ENCODE measurements at places on chromosomes 11 and 22. TPM values are rescaled to one million over a fixed set of nuclear protein-coding genes. Genes with fewer than 3 reads are reported as not detected.

Gene TRIM29
- 1.4 TPM for total RNA-seq

DNA sequence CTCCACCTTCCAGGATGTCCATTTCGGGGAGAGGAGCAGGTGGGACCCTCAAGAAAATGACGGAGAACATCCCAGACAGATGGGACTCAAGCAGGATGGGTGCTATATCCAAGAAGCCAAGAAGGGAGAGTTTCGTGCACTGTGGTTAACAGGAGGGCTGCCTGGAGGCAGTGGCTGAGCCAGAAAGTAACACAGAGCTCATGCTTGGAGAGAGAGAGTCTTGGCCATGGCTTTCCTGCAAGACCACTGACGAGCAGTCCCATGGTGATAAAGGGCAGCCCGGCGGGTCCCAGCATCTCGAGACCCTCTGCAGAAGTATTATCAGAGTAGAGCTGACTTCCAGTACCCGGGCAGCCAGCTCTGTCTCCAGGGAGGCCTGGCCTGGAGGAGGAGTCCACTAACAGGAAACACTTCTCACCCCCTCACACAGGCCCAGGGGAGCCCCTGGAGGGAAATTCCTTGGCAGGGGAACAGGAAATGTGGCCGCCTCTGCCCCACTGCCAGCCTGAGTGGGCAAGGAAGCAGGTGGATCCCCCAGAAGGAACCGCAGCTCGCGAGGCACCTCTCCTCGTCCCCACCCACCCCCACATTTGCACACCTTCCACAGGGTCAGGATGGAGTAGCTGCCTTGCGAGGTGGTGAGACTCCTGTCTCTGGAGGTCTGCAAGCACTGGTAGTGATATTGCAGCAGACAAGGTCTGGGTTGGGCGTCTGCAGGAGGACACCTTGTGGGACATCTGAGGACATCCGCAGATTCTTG, 32.2 kb downstream of the CYTH4 start:
- H3K27ac ChIP-seq, result no peak overlapping the region
- H3K27me3 ChIP-seq, result no peaks in the 10 kb centered on the region
- no peaks in the 10 kb centered on the region for H3K36me3 ChIP-seq

DNA sequence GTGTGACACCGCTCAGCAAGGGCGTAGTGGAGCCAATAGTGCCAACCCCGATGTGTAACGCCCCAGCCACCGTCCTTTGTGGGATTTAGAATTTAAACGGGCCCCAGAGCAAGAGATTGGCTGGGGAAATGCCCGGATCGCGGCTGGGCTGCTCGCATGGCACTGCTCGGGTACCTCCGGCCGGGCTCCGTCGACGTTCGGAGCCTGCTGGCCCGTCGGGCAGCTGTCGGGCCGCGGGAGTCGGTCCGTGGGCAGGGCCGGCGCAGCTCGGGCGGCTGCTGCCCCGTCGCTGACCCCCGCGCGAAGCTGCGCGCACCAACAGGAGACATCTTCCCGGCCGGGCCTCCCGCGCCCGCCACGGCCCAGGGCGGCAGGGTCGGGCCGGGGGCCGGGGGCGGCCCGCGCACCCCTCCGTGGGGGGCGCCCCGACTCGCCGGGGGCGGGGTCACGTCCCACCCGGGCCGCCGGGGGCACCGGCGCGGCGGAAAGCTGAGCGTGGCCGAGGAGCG, 1.3 kb upstream of the KDM2A start:
- peak overlapping the region; percentile 48 for H3K4me3 ChIP-seq
- peaks cover 4% of the 10 kb centered on the region for H3K4me1 ChIP-seq
- H3K27ac ChIP-seq, result peak overlapping the region; percentile 94
- no peaks in the 10 kb centered on the region for H3K27me3 ChIP-seq
- peak; percentile 60 for DNase-seq

Gene MS4A7
- total RNA-seq, result 11.3 TPM

Gene PKNOX2
- total RNA-seq, result 8.1 TPM

Gene VPREB1
- total RNA-seq, result not detected

GRCh38 chr22:49241174-49241851, 586.4 kb downstream of the BRD1 start:
- H3K4me3 ChIP-seq, result no peak overlapping the region
- no peak for DNase-seq
- H3K27me3 ChIP-seq, result no peaks in the 10 kb centered on the region
- H3K27ac ChIP-seq, result no peak overlapping the region
- H3K4me1 ChIP-seq, result no peaks in the 10 kb centered on the region
- no peaks in the 10 kb centered on the region for H3K36me3 ChIP-seq

GRCh38 chr22:40029189-40029890, 34.6 kb downstream of the FAM83F start:
- no peaks in the 10 kb centered on the region for H3K4me1 ChIP-seq
- H3K27ac ChIP-seq, result no peak overlapping the region
- H3K4me3 ChIP-seq, result no peak overlapping the region
- no peaks in the 10 kb centered on the region for H3K27me3 ChIP-seq

GRCh38 chr22:33451866-33452469, 393.8 kb upstream of the SYN3 start:
- no peaks in the 10 kb centered on the region for H3K4me1 ChIP-seq
- no peak overlapping the region for H3K4me3 ChIP-seq
- DNase-seq, result no peak
- no peaks in the 10 kb centered on the region for H3K36me3 ChIP-seq
- H3K27me3 ChIP-seq, result no peaks in the 10 kb centered on the region

Gene HBD
- total RNA-seq, result not detected

Gene SHANK3
- 3.6 TPM for total RNA-seq

GRCh38 chr11:100593291-100593690, 93.8 kb upstream of the ARHGAP42 start:
- H3K36me3 ChIP-seq, result no peaks in the 10 kb centered on the region
- no peak for DNase-seq
- H3K27ac ChIP-seq, result no peak overlapping the region
- no peaks in the 10 kb centered on the region for H3K27me3 ChIP-seq
- no peaks in the 10 kb centered on the region for H3K4me1 ChIP-seq

- peaks cover 8% of the 10 kb centered on the region for H3K4me1 ChIP-seq
- no peaks in the 10 kb centered on the region for H3K27me3 ChIP-seq
- H3K36me3 ChIP-seq, result no peaks in the 10 kb centered on the region
- no peak for DNase-seq
- H3K4me3 ChIP-seq, result no peak overlapping the region
- no peak overlapping the region for H3K27ac ChIP-seq
These were observed 66.9 kb upstream of the RRM1 start for GRCh38 chr11:4027746-4028145.

Gene LARGE2
- total RNA-seq, result 14.0 TPM

Gene TPBGL
- total RNA-seq, result 0.28 TPM

- no peak overlapping the region for H3K4me3 ChIP-seq
- no peaks in the 10 kb centered on the region for H3K4me1 ChIP-seq
- no peak for DNase-seq
- no peaks in the 10 kb centered on the region for H3K36me3 ChIP-seq
- H3K27me3 ChIP-seq, result no peaks in the 10 kb centered on the region
- no peak overlapping the region for H3K27ac ChIP-seq
These were observed 13.7 kb downstream of the MEI1 start for GRCh38 chr22:41713004-41713403.

DNA sequence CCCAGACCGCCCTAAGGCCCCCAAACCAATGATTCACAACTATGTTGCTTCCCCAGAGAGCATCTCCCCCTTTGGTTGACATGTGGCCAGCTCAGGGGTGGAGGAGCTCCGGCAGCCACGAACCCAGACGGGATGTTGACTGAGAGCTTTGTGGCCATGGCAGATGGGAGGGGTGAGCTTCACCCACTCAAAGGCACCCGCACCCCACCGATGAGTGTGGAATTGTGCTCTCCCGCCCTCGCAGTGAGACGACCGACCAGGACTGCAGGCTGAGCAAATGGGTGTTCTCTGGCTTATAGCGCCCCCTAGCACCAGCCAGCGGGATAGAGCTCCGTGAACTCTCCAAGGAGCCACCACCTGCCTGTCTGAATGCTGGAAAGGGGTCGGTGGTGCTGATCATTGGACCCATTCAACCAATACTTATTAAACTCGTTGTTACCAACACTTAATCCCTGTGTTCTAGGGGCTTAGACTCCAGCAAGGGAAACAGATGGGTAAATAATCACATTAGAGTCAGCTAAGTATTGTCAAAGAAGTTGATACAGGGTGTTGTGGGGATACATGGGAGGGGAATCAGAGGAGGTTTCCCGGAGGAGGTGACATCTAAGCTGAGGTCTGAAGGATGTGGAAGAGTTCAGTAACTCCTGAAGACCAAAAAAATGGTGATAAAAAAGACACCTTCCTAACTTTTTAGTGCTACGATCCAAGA, 4.5 kb upstream of the TIMP3 start:
- no peaks in the 10 kb centered on the region for H3K27me3 ChIP-seq
- no peaks in the 10 kb centered on the region for H3K36me3 ChIP-seq
- no peak overlapping the region for H3K27ac ChIP-seq
- no peak overlapping the region for H3K4me3 ChIP-seq

- no peak overlapping the region for H3K27ac ChIP-seq
- H3K4me1 ChIP-seq, result no peaks in the 10 kb centered on the region
- no peaks in the 10 kb centered on the region for H3K27me3 ChIP-seq
- no peak for DNase-seq
These were observed 37.8 kb upstream of the NAV2 start for GRCh38 chr11:19674836-19675235.

DNA sequence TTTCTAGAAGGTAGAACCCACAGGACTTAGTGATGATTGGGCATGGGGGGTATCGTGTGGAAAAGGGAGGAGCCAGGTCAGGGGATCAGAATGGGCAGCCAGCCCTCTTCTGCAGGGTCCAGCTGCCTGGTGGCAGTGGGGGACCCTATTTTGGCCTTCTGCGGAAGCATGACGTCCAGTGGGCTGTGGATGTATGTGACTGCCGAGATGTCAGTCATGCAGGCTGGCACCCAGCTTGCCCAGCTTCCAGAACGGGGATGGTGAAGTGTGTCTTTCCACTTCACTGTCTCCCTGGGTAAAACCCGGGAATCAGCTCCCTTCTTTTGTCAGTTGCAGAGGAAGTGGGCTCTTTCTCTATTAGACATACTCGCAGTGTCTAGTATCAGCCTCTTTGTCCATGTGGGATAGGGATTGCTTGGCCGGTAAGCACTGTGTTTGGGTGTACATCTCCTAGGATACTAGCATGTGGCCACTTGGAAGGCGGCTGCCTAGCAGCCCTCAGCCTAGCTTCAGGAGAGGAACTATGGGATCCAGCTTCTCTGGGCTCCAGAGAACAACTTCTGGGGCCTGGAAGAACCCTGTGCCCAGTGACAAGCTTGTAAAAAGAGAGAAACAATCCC, 51.4 kb downstream of the GRIK4 start:
- H3K36me3 ChIP-seq, result no peaks in the 10 kb centered on the region
- peaks cover 11% of the 10 kb centered on the region for H3K4me1 ChIP-seq
- H3K27me3 ChIP-seq, result peaks cover 11% of the 10 kb centered on the region
- H3K4me3 ChIP-seq, result no peak overlapping the region

DNA sequence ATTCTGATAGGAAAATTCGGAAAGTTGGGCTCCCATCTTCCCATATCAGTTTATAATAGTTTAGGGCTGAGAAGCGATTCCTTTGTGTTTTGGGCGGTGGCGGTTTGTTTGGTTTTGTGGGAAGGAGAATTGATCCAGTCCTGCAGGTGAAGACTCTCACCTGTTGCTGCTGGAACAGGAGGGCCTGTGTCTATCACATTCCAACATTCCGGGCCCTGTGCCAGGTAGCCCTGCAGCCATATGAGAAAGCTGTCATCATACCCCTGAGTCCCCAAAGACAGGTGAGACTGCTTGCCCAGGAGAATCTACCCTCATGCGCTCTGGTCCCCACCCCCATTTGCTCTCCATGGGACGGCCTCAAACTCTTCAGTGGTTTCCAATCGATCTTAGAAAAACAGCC, 62.1 kb downstream of the TRAF6 start:
- H3K4me1 ChIP-seq, result no peaks in the 10 kb centered on the region
- no peak for DNase-seq
- H3K27me3 ChIP-seq, result no peaks in the 10 kb centered on the region
- H3K27ac ChIP-seq, result no peak overlapping the region
- H3K36me3 ChIP-seq, result no peaks in the 10 kb centered on the region

GRCh38 chr11:1162491-1163311, 4.9 kb downstream of the MUC5AC start:
- peak; percentile 13 for DNase-seq
- H3K27ac ChIP-seq, result no peak overlapping the region
- H3K36me3 ChIP-seq, result no peaks in the 10 kb centered on the region
- no peak overlapping the region for H3K4me3 ChIP-seq

Gene TRIOBP
- total RNA-seq, result 28.1 TPM

- no peak for DNase-seq
- no peaks in the 10 kb centered on the region for H3K27me3 ChIP-seq
- no peaks in the 10 kb centered on the region for H3K36me3 ChIP-seq
- H3K4me3 ChIP-seq, result no peak overlapping the region
These were observed 14.5 kb upstream of the CLMP start for GRCh38 chr11:123209591-123209990.

Gene SLC22A12
- total RNA-seq, result not detected

Gene SOX10
- 0.08 TPM for total RNA-seq

DNA sequence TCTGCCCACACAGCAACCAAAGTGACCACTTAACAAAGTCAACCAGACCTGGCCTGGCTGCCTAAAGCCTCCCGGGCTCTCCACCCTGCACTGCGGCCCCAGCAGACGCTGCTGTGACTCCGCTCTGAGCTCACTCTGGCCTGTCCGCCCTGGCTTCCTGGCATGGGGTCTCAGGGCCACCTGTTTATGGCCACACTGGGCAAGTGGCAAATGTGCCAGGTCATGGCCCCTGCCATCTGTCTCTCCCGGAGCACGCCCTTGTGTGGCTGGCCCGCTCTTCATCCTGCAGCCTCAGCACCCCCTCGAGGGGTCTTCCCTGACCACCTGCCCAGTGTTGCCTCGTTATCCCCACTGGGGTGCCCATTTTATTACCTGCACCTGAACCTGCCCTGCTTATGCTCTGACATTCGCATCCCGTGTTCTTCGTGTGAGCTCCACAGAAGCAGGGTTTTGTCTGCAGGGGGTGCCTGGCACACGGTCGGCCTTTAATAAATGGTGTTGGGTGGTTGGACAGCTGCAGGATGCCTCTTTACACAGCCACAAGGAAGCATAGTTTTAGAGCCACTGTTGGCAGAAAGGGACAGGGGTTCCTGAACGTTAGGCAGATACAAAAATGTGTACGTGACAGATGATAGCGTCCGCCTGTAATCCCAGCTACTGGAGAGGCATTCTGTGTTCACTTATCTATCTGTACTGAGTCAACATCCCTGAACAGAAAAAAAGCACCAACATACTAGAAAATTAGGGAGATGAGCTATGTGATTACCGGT, 785.6 kb downstream of the TBC1D22A start:
- H3K4me3 ChIP-seq, result no peak overlapping the region
- H3K4me1 ChIP-seq, result no peaks in the 10 kb centered on the region
- no peaks in the 10 kb centered on the region for H3K27me3 ChIP-seq
- no peaks in the 10 kb centered on the region for H3K36me3 ChIP-seq
- no peak overlapping the region for H3K27ac ChIP-seq

Gene DCUN1D5
- 6.7 TPM for total RNA-seq

Gene SERHL2
- total RNA-seq, result 2.0 TPM

- no peak for DNase-seq
- H3K27me3 ChIP-seq, result no peaks in the 10 kb centered on the region
- H3K4me3 ChIP-seq, result no peak overlapping the region
- no peaks in the 10 kb centered on the region for H3K36me3 ChIP-seq
These were observed 174.4 kb upstream of the NARS2 start for GRCh38 chr11:78748918-78749690.

- no peak overlapping the region for H3K27ac ChIP-seq
- no peaks in the 10 kb centered on the region for H3K36me3 ChIP-seq
- no peaks in the 10 kb centered on the region for H3K4me1 ChIP-seq
- H3K27me3 ChIP-seq, result peaks cover 3% of the 10 kb centered on the region
- H3K4me3 ChIP-seq, result no peak overlapping the region
These were observed 363.6 kb downstream of the BRD1 start for GRCh38 chr22:49464037-49464436.

- no peak for DNase-seq
- no peaks in the 10 kb centered on the region for H3K27me3 ChIP-seq
- peaks cover 4% of the 10 kb centered on the region for H3K4me1 ChIP-seq
- H3K36me3 ChIP-seq, result no peaks in the 10 kb centered on the region
These were observed 16.2 kb upstream of the RRAS2 start for GRCh38 chr11:14374922-14375830.

Gene KDM4E
- total RNA-seq, result not detected

- peak overlapping the region; percentile 96 for H3K4me3 ChIP-seq
- peaks cover 23% of the 10 kb centered on the region for H3K4me1 ChIP-seq
- peaks cover 33% of the 10 kb centered on the region for H3K36me3 ChIP-seq
These were observed 412 bp downstream of the ZPR1 start for GRCh38 chr11:116787436-116787785.
